ENCODE measurements at places on chromosomes 11 and 22.

- H3K27ac ChIP-seq = no peak overlapping the region
- H3K4me3 ChIP-seq = no peak overlapping the region
- DNase-seq = no peak
- no peaks in the 10 kb centered on the region for H3K27me3 ChIP-seq
- H3K4me1 ChIP-seq = no peaks in the 10 kb centered on the region
Observed at GRCh38 chr11:121829159-121829643, 286.8 kb downstream of the BLID start.

GRCh38 chr22:30224161-30224857, 22.2 kb downstream of the LIF start:
- H3K36me3 ChIP-seq = no peaks in the 10 kb centered on the region
- no peak overlapping the region for H3K4me3 ChIP-seq
- no peak overlapping the region for H3K27ac ChIP-seq
- no peak for DNase-seq

- H3K27me3 ChIP-seq = no peaks in the 10 kb centered on the region
- no peak overlapping the region for H3K27ac ChIP-seq
- no peaks in the 10 kb centered on the region for H3K4me1 ChIP-seq
- no peak overlapping the region for H3K4me3 ChIP-seq
- no peaks in the 10 kb centered on the region for H3K36me3 ChIP-seq
- DNase-seq = no peak
Observed at GRCh38 chr11:41868606-41869005, 409.2 kb upstream of the LRRC4C start.

GRCh38 chr11:78748918-78749690, 174.4 kb upstream of the NARS2 start:
- H3K36me3 ChIP-seq = no peaks in the 10 kb centered on the region

- peaks cover 33% of the 10 kb centered on the region for H3K4me1 ChIP-seq
- no peaks in the 10 kb centered on the region for H3K27me3 ChIP-seq
- peak overlapping the region; percentile 90 for H3K4me3 ChIP-seq
Observed at GRCh38 chr11:64224891-64225607, 937 bp downstream of the TRPT1 start.

DNA sequence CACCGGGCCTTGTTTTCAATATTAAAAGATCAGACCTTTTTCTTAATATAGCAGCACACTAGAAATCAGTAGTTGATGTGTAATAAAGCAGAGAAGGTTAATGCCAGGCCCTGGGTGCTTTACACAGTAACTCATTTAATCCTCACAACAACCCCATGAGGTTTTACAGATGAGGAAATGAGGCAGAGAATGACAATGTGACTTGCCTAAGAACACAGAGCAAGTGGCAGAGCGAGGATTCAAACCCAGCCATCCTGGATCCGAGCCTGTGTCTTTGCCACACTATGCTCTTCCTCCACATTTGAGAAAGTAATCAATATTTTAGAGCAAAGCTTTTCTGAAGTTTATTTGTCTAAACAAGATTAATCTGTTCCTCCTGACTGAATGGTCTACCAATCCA, 7.2 kb downstream of the JAML start:
- H3K27me3 ChIP-seq = no peaks in the 10 kb centered on the region
- no peak for DNase-seq
- H3K27ac ChIP-seq = no peak overlapping the region
- peaks cover under 1% of the 10 kb centered on the region for H3K36me3 ChIP-seq
- peak overlapping the region; percentile 44 for H3K4me3 ChIP-seq
- peaks cover 99% of the 10 kb centered on the region for H3K4me1 ChIP-seq

DNA sequence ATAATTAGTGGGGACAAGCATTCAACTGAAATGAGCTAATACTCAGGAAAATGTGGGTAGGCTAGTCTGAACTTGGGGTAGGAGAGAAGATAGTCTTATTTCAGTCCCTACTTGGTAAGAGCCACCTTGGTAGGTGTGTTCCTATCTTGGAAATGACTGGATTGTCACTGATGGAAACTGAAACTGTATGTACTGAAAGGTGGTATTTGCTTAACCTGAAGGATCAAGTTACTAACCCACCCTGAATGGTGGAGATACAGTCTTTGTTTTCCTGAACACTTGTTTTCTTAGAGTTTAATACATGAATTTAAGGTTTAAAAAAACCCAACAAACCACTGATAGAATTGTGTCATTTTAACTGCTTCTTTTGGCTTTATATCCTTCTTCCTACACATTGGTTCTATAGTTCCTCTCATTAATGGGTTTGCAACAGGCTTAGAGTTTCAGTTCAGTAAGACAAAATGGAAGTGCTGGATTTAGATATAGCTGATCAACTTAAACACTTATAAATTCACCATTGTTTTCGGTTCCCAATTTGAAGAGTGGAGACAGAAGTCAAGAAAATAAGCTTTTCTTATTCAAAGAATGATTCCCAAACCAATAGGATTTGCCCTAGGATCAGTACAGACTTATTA, 4.2 kb downstream of the FAR1 start:
- H3K4me1 ChIP-seq = peaks cover 16% of the 10 kb centered on the region
- H3K27ac ChIP-seq = no peak overlapping the region
- no peak overlapping the region for H3K4me3 ChIP-seq

DNA sequence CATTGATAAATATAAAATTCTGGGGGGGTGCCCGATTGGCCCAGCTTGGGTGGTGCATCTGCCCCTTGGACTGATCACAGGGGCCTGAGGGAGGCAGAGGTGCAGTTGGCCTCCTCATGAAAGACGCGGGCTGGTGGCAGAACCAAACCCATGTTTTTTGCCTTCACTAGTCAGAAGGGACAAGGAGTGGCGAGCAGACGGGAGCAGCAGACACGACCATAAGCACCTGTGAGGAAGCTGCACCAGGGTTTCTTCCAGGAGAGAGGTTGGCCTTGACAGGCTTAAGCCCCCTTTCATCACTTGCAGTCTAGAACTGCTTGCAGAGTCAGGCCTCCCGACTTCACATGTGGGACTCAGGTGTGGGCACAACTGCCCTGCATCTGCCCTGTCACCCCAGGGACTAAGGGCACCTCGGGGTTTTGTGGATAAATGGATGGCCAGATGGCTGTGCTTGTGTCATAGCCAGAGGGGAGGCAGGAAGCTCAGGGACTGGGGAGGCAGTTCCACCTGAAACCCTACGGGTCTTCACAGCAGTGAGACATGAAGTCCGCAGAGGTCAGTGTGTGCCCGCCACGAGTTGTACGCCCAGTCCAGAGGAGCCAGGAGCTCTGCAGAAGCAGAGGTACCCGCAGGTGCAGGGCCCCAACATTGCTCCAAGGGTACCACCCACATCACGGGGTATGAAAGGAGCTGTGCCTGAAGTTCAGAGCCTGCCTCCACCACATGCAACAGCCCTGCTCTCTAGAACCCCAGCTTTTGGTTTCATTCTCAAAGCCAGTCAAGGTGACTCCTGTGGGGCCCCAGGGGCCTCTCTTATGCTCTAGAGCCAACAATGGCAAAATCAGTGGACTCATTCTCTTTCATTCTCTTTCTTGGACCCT, 18.2 kb upstream of the SYT13 start:
- DNase-seq = no peak
- H3K27ac ChIP-seq = no peak overlapping the region
- H3K4me1 ChIP-seq = no peaks in the 10 kb centered on the region
- no peak overlapping the region for H3K4me3 ChIP-seq
- H3K27me3 ChIP-seq = no peaks in the 10 kb centered on the region

DNA sequence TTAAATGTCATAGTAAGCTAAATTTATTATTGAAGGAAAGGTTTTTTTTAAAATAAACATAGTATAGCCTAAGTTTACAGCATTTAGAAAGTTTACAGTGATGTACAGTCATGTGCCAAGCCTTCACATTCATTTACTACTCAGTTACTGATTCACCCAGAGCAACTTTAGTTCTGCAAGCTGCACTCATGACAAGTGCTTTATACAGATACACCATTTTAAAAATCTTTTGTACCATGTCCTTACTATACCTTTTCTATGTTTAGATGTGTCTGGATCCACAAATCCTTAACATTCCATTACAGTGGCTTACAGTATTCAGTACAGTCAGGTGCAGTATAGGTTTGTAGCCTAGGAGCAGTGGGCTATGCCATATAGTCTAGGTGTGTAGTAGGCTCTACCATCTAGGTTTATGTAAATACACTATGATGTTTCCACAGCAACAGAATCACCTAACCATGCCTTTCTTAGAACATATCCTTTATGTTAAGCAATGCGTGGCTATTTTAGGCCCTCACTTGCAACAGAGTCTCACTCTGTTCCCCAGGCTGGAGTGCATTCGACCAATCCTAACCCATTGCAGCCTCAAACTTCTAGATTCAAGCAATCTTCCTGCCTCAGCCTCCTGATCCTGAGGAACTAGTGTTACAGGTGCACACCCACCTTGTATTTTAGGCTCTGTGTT, 79.5 kb upstream of the SLC25A18 start:
- H3K4me1 ChIP-seq = no peaks in the 10 kb centered on the region
- no peak overlapping the region for H3K27ac ChIP-seq
- no peak overlapping the region for H3K4me3 ChIP-seq
- no peaks in the 10 kb centered on the region for H3K27me3 ChIP-seq
- DNase-seq = no peak
- H3K36me3 ChIP-seq = no peaks in the 10 kb centered on the region

DNA sequence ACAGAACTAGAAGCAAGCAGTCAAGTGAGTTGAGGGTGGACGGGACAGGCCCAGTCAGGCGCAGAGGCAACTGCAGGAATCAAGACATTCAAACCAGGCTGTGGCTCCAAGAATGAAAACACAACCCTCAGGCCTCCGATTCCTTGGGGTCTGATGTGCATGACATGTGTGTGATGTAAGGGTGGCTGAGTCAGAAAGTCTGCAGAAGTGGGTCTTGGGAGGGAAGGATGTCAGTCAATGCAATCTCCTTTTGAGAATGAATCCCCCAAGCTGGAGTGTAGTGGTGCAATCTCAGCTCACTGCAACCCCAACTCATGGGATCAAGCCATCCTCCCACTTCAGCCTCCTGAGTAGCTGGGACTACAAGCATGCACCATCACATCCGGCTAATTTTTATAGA, 15.9 kb upstream of the PDE2A start:
- no peak overlapping the region for H3K27ac ChIP-seq
- no peaks in the 10 kb centered on the region for H3K4me1 ChIP-seq
- H3K27me3 ChIP-seq = no peaks in the 10 kb centered on the region
- no peak for DNase-seq
- H3K36me3 ChIP-seq = peaks cover 46% of the 10 kb centered on the region

- no peaks in the 10 kb centered on the region for H3K4me1 ChIP-seq
- DNase-seq = no peak
- peak within 1 kb of the TSS; percentile 83 for H3K27ac ChIP-seq
- no peaks in the 10 kb centered on the region for H3K36me3 ChIP-seq
- no peak within 1 kb of the TSS for H3K4me3 ChIP-seq
Observed at GRCh38 chr11:57761301-57762234, at the start of gene CTNND1. Gene CTNND1 (plus strand): TSS chr11:57761802. CDS start chr11:57791479, 29,677 bp downstream.

- no peak overlapping the region for H3K4me3 ChIP-seq
- no peaks in the 10 kb centered on the region for H3K27me3 ChIP-seq
- peak; percentile 75 for DNase-seq
- H3K27ac ChIP-seq = no peak overlapping the region
Observed at GRCh38 chr11:62694455-62695167, 5.3 kb upstream of the LRRN4CL start.

DNA sequence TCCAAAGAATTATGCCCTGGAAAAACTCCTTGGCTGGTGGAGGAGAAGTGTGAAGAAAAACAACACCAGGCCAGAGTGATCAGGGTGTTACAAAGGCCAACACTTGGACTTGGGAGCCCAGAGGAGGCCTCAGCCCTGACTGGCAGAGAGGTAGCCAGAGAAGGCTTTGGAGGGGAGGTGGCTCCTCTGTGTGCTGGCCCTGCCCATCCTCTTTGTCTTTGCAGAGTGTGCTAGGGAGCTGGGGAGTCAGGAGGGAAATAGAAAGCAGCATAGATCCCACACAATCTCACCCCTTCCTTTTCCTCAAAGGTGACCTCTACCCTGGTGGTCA, 12.0 kb upstream of the P2RY6 start:
- peaks cover 18% of the 10 kb centered on the region for H3K27me3 ChIP-seq
- no peak overlapping the region for H3K27ac ChIP-seq
- H3K4me3 ChIP-seq = no peak overlapping the region

GRCh38 chr11:1235306-1235900, 12.5 kb downstream of the MUC5B start:
- no peaks in the 10 kb centered on the region for H3K27me3 ChIP-seq
- no peak overlapping the region for H3K27ac ChIP-seq
- no peaks in the 10 kb centered on the region for H3K4me1 ChIP-seq

GRCh38 chr11:7487360-7487759, 2.1 kb downstream of the OLFML1 start:
- no peak overlapping the region for H3K4me3 ChIP-seq
- H3K36me3 ChIP-seq = no peaks in the 10 kb centered on the region
- no peak for DNase-seq
- H3K27ac ChIP-seq = no peak overlapping the region

- no peak overlapping the region for H3K27ac ChIP-seq
- no peaks in the 10 kb centered on the region for H3K27me3 ChIP-seq
- H3K36me3 ChIP-seq = no peaks in the 10 kb centered on the region
- H3K4me3 ChIP-seq = no peak overlapping the region
- DNase-seq = no peak
Observed at GRCh38 chr11:73320763-73321603, 12.9 kb downstream of the ARHGEF17 start.

- no peaks in the 10 kb centered on the region for H3K27me3 ChIP-seq
- H3K4me1 ChIP-seq = peaks cover 5% of the 10 kb centered on the region
- H3K36me3 ChIP-seq = no peaks in the 10 kb centered on the region
- no peak for DNase-seq
- no peak overlapping the region for H3K27ac ChIP-seq
Observed at GRCh38 chr22:41442240-41442792, 4.3 kb downstream of the TOB2 start.

- H3K4me1 ChIP-seq = peaks cover 1% of the 10 kb centered on the region
- H3K27me3 ChIP-seq = peaks cover under 1% of the 10 kb centered on the region
- H3K4me3 ChIP-seq = no peak overlapping the region
- H3K27ac ChIP-seq = no peak overlapping the region
Observed at GRCh38 chr11:62166371-62166770, 23.6 kb upstream of the SCGB1D1 start.

- DNase-seq = no peak
- H3K27ac ChIP-seq = no peak overlapping the region
- H3K4me3 ChIP-seq = no peak overlapping the region
- no peaks in the 10 kb centered on the region for H3K4me1 ChIP-seq
Observed at GRCh38 chr22:46905415-46905814, 143.0 kb downstream of the TBC1D22A start.

GRCh38 chr11:5246772-5247471, 2.7 kb downstream of the HBG1 start:
- H3K27me3 ChIP-seq = no peaks in the 10 kb centered on the region
- no peak overlapping the region for H3K4me3 ChIP-seq
- no peak for DNase-seq
- H3K36me3 ChIP-seq = no peaks in the 10 kb centered on the region
- no peaks in the 10 kb centered on the region for H3K4me1 ChIP-seq

- H3K27me3 ChIP-seq = no peaks in the 10 kb centered on the region
- H3K4me3 ChIP-seq = no peak overlapping the region
- no peaks in the 10 kb centered on the region for H3K36me3 ChIP-seq
- no peaks in the 10 kb centered on the region for H3K4me1 ChIP-seq
Observed at GRCh38 chr11:2685051-2685450, 14.7 kb downstream of the KCNQ1OT1 start.

- peak; percentile 15 for DNase-seq
- H3K4me1 ChIP-seq = peaks cover 53% of the 10 kb centered on the region
- H3K4me3 ChIP-seq = no peak overlapping the region
- H3K27ac ChIP-seq = no peak overlapping the region
- H3K36me3 ChIP-seq = no peaks in the 10 kb centered on the region
Observed at GRCh38 chr22:42180349-42180842, 49.8 kb upstream of the CYP2D6 start.

- no peaks in the 10 kb centered on the region for H3K27me3 ChIP-seq
- no peak for DNase-seq
Observed at GRCh38 chr11:86073948-86074347, 5.1 kb upstream of the PICALM start.
